ENCODE measurements at places on chromosomes 16 and 17.
A peak's percentile ranks its signal among the peaks of the same experiment; 100 is the strongest.

DNA sequence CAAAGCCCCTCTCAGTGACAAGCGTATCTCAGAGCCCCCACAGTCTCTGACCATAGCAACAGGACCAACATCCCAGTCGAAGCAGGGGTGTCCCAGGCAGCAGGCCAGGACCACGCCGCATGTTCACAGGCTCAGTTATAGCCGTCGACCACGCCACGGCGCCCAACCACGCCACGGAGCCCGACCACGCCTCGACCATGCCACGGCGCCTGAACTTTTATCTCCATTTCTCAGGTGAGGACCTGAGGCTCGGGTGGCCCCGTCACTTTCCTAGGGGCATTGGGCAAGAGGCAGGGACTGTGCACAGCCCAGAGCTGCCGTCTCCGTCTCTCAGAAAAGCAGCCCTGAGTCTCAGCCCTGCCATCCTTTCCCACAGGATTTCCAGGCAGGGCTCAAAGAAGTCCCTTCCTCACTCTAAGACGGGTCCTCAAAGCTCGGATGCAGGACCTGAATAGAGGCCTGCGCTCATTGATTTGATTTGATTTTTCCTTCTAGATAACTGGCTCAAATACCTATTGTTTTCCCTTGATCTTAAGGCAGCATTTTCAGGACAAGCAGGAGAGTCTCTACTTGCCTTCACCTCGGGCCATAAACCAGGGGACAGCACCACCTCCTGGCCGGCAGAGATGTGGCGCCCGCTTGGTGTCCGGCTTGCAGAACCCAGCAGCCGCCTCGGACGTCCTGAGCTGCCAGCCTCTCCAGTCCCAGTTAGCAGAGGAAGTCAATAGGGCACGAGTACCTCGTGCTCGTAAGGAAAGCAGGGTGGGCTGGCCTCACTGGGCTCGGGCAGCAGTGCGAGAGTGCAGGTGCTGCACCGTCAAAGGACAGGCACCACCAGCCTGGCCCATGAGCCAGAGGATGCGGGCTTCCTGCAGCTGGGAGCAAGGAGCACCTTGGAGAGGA lies 38.8 kb downstream of the C16orf95 start:
- DNase-seq: peak; percentile 97

DNA sequence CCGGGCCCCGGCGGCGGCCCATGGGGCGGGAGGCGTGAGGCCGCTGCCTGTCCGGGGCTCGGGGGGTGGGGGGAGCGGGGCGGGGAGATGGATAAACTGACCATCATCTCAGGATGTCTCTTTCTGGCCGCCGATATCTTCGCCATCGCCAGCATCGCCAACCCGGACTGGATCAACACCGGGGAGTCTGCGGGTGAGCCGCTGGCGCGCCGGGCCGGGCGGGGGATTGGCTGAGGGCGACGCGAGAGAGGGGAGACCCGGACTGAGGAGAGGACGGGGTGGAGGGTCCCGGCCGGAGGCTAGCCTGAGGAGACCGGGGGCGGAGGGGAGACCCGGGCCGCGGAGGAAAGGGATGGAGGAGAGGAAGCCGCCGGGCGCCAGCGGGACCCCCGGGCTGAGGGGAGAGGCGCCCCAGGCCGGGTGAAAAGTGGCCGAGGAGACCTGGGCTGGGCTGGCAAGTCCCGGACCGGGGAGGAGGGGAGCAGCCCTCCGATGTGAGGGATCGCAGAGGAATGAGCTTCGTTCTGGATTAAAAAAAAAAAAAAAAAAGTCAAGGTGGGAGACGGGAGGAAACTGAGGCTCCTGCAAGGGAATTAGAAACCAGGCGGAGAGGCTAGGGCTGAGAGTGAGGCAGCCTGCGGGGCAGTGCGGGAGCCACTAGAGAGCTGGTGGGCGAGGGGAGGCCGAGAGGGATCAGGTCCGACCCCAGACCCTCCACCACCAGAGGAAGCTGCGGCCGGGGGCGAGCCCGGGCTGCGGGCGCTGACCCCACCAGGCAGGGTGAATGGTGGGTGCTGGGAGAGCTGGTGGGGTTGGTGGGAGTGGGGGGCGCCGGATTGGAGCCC lies 526 bp downstream of the MOSMO start:
- DNase-seq: no peak

GRCh38 chr16:17566656-17567450 lies 96.1 kb upstream of the XYLT1 start:
- no peak for DNase-seq

DNA sequence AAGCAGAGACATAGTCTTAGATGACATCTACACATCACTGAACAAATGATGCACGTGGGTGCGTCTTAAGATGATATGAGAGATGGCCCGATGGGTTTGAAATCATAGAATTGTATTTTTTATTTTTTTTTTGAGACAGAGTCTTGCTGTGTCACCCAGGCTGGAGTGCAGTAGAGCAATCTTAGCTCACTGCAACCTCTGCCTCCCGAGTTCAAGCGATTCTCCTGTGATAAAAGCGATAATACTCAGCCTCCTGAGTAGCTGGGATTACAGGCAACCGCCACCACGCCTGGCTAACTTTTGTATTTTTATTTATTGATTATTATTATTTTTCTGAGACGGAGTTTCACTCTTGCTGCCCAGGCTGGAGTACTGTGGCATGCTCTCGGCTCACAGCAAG lies 5.3 kb downstream of the ST6GALNAC1 start:
- DNase-seq: no peak

GRCh38 chr17:6444571-6445335 lies 498 bp downstream of the PIMREG start:
- no peak for DNase-seq

DNA sequence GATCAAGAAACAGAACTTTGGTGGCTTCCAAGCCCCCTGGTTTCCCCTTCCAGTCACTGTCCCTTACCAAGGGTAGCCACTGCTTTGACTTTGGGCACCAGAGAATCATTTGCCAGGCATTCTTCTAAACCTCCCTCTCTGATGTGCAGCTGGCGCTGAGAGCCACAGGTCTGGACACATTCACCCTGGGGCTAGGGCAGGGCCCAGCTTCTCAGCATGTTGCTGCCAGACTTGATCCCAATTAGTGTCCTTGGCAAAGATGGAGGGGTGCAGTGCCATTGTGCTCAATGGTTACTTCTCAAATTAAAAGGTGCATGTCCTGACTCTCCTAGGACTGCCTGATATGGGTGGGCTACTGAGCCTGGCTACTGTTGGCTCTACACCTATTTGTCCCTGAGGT lies 7.6 kb upstream of the SLC47A2 start:
- DNase-seq: peak; percentile 46

DNA sequence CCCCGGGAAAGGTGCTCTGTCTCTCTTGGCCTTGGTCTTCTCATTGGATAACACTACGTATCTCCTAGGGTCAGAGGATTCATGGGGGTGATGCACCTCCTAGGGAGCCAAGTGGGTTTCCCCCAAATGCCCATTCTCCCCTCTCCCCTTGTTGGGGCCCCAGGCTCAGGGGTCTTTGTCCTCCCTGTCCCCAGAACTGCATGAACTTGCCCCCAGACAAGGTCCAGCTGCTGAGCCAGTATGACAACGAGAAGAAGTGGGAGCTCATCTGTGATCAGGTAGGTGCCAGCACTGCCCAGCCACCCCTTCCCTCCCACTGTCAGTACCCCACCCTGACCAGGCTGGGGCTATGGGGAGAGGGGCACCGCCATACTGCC lies 8.7 kb downstream of the FMNL1 start:
- no peak for DNase-seq

- no peak for DNase-seq
These were observed 686.8 kb upstream of the KIF2B start for GRCh38 chr17:53135969-53136368.

DNA sequence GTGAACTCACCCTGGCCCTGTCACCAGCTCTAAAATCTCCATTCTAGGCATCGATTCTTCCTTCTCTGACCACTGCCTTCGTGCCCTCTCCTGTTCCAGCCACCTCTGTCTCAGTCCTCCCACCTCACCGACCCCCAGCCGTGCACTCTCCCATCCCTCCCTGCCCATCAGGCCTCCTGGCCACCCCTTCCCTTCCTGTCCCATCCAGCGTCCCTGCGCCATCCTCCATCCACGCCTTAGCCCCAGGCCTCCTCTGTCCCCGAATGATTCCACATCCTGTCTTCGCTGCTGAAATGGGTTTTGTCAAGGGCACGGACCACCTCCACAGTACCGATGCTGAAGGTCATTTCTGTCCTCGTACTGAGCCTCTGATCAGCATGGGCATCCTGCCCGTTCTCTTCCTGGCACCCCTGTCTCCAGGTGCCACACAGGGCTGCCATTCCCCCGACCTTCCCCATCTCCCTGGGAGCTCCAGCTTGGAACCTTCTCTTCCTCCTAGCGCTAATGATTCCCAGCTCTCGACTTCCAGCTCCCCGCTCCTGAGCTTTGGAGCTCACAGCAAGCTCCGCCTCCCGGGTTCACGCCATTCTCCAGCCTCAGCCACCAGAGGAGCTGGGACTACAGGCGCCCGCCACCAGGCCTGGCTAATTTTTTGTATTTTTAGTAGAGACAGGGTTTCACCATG lies 2.6 kb downstream of the TRIM65 start:
- no peak for DNase-seq

- no peak for DNase-seq
These were observed 14.0 kb downstream of the PRSS54 start for GRCh38 chr16:58280846-58281301.

DNA sequence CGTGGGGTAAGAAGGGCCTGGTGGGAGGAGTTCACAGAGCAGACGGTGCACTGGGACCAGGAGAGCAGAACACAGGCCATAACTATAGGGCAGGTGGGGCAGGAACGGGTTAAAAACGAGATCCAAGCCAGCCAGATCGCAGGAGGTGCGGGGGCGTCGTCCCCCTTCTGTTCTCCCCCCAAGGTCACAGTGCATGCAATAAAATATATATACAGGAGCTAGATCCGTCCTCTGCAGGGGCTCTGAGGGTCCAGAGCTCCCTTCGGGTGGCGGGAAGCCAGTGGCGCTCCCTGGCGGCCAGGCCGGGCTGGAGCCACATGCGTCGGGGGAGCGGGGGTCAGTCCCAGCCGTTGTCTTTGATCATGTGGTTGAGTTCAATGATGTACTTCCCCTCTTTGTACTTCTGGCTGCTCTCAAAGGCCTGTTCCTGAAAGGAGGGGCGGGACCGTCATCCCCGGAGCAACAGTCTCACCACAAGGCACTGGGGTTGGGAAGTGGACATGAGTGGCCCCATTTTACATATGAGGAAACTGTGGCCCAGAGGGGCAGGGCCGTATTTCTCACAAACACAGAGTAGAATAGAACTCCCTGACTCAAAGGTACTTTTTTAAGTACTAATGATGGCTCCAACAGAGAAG lies 768 bp upstream of the TBX6 start:
- peak; percentile 46 for DNase-seq

DNA sequence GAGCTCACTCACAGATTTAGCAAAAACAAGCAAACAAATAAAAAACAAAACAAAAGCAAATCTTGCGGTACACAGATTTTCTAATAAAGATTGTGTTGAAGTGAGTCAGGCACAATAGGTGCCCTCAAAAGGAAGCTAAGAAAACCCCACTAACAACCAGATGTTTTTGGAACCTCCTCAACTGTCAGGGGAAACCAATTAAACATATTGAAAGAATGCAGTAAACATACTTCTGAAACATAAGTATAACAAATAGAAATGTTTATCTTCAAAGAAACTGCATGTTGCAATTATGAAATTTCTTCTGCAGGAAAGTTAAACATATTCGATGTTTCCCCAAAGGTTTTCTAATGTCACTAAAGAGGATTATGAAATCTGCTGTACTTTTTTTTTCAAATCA lies 110.5 kb upstream of the CORO6 start:
- no peak for DNase-seq

- no peak for DNase-seq
These were observed 62.3 kb downstream of the NFATC3 start for GRCh38 chr16:68147444-68147843.

DNA sequence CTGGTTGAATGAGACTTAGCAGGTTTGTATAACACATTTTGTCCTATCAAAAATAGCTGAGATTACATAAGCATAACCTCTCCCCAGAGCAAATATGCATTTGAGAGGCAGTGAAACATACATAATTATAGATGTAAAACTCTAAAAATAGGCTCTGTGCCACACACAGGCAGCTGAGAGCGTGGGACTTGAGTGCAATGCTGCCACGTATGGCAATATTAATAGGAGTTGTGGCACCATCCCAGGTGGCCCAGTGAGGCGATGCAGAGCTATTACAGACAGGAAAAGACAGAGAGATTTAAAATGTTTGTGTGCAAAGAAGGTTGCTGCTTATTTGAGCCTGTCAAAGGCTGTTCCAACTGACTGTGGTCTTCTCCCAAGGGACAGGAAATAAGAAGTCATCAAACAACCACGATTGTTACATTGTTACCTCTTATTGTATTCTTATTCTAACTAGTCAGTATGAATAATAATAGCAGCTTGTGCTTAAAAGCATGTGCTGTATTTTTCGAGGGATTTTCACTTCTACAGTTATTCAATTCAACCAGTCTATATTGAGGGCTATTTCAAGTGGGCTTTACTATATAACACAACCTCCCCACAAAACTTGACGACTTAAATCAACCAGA lies 116.5 kb downstream of the SALL1 start:
- no peak for DNase-seq

GRCh38 chr16:363110-363765 lies 7.1 kb downstream of the MRPL28 start:
- no peak for DNase-seq

- peak; percentile 65 for DNase-seq
These were observed 13.3 kb downstream of the HERPUD1 start for GRCh38 chr16:56944954-56945839.

DNA sequence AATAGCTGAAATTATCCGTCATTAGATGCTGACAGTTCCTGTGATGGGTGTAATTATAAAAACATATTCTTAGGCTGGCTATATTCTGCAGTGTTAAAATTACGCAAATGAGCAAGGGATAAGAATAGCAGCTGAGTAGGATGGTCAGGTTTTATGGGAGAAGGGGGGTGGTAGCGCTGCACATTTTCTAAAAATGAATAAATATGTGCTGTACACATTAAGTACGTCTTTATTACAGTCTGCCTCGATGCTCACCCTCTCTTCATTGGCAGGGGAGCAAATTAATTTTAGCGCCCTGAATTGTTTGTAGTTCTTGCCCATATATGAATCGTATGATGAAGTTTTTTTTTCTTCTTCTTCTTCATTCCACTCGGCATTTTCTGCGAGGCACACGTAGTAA lies 244.2 kb downstream of the SNX29 start:
- DNase-seq: no peak

GRCh38 chr16:79411357-79411756 lies 189.2 kb downstream of the MAF start:
- DNase-seq: no peak

- DNase-seq: no peak
These were observed 70.2 kb downstream of the SNX11 start for GRCh38 chr17:48177816-48178215.

Data from T47D (cell line).